ENCODE measurements at places on chromosomes 7 and 10.
A peak's percentile ranks its signal among the peaks of the same experiment; 100 is the strongest.

- peak; percentile 77 for DNase-seq
These were observed 2.9 kb upstream of the MYOZ1 start for GRCh38 chr10:73644015-73644743.

GRCh38 chr7:44689427-44689826 lies 59.2 kb upstream of the ZMIZ2 start:
- no peak for DNase-seq

DNA sequence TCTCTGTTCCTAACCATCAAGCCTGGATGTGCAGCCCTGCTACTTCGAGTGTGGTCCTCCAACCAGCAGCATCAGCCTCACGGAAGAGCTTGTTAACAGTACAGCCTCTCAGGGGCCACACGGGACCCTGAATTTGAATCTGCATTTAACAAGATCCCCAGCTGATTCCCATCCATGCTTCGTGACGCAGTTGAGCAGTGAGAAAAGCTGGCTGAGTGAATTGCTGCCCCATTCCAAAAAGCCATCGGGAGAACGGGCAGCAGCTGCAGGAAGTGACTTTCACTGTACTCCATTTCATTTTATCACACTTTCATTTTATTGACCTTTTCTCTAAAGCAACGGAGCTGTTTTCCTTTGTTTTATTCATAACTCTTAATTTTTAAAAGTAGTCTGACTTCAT lies 22.5 kb downstream of the FAM171A1 start:
- DNase-seq = no peak

DNA sequence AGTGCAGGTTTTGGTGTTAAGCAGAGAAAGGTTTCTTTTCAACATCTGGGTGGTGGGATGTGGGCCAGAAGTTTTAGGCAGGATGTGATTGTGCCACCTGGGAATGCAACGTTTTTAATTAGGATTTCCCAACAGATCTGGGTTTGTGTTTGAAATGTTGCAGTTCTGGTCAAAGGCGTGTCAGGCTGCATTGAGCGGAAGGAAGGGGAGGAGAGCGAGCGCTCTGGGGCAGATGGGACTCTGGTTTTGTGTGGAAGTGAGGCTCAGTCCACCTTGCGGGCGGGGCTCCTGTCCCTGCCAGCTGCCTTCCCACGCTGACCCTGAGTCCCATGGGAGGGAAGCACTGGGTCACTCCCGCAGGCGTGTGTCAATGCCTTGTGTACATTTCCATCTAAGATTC lies 767.7 kb downstream of the KCNMA1 start:
- no peak for DNase-seq

- DNase-seq = peak; percentile 94
These were observed 141.9 kb upstream of the RHEB start for GRCh38 chr7:151661587-151661986.

DNA sequence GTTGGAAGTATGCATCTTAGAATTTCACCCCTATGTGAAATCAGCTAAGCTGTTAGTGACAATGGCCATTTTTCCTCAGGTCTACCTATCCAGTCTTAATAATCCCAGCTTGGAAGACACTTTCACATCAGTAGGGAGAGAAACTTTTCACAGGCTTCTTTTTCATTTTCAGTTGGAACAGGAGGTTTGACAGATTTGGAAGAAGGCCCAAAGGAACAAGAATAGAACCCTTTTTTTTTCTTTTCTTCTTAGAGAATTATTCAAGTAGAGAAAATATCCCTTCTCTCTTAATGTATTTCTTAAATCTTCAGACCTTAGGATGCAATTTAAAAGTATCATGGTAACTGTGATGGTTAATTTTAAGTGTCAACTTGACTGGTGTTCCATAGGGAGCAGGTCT lies 410.5 kb upstream of the C7orf33 start:
- DNase-seq = no peak

GRCh38 chr10:12144538-12144937 lies 15.1 kb downstream of the SEC61A2 start:
- DNase-seq = no peak

DNA sequence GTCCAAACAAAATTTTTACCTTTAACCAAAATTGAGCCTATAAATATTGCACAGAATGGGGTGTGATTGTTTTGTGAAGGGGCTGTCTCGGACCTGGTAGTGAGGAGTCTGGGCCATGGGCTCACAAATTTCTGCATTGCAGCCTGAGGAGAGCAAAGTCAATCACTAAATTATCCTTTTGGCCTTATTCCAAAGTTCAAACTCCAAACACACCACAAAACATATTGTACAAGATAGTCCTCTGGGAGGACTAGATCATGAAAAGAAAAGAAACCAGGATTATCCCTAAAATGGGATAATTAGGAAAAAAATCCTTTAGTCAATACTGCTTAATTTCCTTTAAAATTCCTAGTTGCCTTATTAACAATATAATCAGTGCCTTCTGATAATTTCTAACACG lies 115.5 kb downstream of the BUB3 start:
- DNase-seq = no peak

DNA sequence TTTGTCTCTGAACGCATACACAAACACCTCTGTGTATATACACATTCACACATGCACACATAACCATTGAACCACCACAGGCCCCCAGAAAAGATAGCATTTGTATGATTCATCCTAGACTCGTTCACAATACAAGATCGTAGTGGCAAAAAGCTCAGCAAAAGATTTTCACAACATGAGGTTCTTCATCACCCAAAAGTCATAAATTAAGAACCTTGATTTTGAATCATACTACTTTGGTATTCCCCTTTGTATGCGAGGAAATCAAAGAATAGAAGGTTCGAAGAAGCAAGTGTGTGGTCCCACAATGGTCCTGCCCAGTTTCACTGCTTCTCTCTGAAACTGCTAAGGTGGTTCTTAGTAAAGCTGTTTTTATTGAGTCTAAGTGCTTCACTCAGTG lies 200.7 kb downstream of the CELF2 start:
- no peak for DNase-seq

- DNase-seq = no peak
These were observed 6.6 kb downstream of the MRPL43 start for GRCh38 chr10:100980711-100981110.

- DNase-seq = no peak
These were observed 240.6 kb upstream of the GNAI1 start for GRCh38 chr7:79893991-79894390.

- peak; percentile 39 for DNase-seq
These were observed 83.9 kb downstream of the CXCL12 start for GRCh38 chr10:44300666-44301649.

GRCh38 chr10:104642658-104643302 lies 1.7 kb downstream of the SORCS3 start:
- peak; percentile 78 for DNase-seq

GRCh38 chr10:17648243-17649035 lies 4.5 kb downstream of the STAM start:
- no peak for DNase-seq

- no peak for DNase-seq
These were observed 34.2 kb downstream of the SP4 start for GRCh38 chr7:21462081-21462480.

DNA sequence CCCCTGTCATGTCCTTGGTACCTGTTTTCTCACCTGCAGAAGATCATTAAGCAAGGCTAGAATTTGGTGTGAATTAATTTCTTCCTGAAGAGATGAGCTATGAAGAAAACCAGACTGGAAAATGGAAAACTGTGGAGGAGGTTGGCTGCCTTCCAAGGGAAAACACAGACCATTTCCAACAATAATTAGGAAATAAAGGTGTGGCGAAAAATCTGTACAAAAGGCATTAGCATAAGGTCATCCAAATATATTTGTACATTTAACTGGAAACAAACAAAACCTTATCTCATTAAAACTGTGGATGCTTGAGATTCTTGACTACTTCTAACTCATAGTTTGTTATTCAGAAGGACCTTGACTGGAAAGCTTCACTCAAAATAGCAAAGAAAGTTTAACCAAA lies 1.7 kb downstream of the STN1 start:
- no peak for DNase-seq

- no peak for DNase-seq
These were observed 117.4 kb downstream of the LHPP start for GRCh38 chr10:124579011-124579399.

DNA sequence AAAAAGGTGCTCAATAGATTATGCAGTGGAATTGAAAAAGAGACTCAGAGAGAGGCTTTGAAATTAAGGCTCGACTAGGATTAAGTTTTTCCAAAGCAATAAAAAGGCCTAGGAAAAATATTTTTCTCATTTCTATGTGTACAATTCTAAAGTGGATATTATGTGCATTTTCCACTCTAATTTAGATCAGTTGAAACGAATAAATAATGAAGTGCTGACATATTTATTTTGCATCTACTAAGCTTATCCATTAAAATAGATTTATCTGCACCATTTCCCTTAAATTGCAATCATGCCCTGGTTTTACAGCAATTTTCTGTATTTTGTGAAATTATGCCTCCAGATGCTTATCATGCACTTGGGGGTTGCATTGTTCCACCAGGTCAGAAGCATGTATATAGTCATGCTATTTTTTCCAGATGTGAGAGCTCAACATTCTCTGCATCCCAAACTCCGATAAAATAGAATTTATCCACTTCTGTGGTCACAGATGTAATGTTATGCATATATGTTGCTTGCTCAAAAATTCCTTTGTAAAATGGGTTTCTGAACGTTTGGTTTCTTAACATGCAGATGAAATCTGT lies 18.3 kb downstream of the FIGNL1 start:
- no peak for DNase-seq

- no peak for DNase-seq
These were observed 209.7 kb upstream of the AUTS2 start for GRCh38 chr7:69388452-69389137.

DNA sequence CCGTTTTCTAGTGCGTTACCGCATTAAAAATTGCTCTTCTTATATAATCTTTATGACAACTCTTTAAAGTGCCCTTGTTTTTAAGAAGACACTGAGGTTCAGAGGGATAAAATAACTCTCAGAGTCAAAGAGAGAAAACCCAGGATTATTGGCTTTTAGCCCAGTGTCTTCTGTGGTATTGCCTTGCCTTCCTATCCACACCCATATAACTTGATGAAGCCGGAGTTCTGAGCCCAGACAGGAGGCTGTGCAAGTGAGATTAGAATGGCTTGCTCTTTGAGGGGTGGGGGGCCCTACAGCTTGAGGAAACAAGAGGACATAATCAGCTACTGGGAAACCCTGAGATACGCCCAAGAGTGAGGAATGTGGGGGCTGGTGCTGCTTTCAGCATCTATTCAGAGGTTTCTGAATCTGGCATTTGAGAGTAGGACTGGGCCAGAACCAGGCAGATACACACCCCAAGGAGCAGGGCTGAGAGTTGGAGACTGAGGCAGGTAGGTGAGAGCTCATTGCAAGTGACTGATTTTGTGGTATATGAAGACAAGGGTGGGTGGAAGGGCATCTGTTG lies 2.3 kb downstream of the PRXL2A start:
- DNase-seq = no peak

GRCh38 chr7:101902680-101903514 lies 85.5 kb downstream of the CUX1 start:
- no peak for DNase-seq

DNA sequence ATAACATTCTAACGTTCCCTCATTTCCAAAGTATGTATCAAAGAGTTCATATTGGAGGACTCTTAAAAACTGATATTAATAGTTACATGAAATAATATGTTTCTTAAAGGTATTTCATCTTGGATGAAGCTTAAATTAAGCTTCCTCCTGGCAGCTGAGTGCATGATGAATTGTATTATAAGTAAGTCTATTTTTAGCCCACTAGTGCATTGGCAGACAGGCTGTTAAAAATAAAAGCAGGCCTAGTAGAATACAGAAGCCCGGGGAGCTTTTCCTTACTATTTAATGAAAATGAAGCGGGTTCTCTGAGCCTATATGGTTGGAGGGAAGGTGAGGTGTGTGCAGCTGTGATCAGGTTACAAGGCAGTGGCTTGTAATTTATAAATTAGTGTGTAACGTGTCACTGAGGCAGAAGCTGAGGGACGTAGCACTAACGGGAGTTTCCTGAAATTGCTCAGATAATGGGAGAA lies 130.7 kb upstream of the KMT2E start:
- DNase-seq = no peak

- no peak for DNase-seq
These were observed 5.4 kb upstream of the HSPB1 start for GRCh38 chr7:76296743-76297740.

DNA sequence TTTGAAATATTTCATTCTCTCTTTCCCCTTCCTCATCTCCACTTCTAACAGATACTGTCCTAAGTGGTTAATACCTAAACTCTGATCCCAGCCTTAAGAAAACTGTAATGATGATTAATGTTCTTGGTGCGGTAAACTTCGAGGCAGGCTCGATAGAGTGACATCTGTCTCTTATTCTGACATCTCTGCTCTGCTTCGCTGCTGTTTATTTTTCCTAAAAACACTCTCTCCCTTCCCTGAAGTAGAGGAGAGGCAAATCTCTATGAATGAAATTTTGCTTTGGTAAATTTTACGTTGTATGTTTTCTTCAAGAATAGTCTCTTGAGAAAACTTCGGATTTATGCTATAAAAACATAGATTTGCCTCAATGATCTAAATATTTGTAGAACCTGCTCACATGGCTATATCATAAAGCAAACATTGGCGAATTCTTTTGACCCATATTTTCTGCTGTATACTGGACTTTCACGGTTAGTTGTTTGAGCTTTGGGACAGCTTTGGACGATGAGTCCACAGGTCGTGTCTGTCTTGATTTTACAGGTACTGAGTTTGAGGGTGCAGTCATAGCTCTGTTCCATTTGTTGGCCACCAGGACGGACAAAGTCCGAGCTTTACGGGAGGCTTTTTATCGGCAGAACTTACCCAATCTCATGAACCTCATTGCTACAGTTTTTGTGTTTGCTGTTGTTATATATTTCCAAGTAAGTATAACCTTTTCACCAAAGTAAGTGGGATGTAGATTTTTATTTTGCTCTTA lies 27.1 kb downstream of the SEC61A2 start:
- DNase-seq = no peak

- no peak for DNase-seq
These were observed 24.1 kb downstream of the WDR86 start for GRCh38 chr7:151385626-151386300.

DNA sequence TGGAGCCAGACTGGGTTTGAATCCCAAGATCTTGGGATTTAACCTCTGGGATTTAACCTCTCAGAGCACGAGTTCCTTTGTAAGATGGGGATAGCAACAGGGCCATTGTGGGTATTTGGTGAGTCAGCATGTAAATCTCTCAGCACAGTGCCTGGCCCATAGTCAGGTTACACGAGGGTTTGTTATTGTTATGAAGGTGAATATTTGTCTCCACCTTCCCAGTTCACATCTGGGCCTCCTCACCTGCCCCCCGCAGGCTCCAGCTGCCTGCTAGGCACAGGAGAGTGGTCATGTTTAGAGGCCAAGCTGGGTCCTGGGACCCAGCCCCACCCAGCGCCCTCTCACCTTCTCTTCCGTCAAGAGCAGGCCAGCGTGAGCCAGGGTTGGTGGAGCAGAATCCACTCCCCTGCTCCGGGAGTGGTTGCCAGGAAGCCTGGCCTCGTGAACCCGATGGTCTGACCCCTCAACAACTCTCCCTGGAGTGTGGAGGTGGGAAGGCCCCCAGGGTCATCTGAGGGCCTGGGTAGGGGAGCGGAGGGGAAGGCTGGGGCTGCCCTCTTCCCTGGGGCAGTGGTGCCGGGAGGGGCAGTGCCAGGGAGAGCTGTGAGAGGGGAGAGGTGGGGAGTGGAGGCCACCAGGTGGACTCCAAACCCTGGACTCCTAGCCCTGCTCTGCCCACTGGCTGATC lies 26.0 kb downstream of the FAM241B start:
- DNase-seq = no peak

All from ACHN (cell line).